ENCODE measurements at places on chromosomes 3 and 15.

GRCh38 chr3:32865383-32865782 lies 47.6 kb downstream of the TRIM71 start:
- no peak for DNase-seq

- no peak for DNase-seq
These were observed 175.0 kb downstream of the C3orf38 start for GRCh38 chr3:88324788-88325187.

DNA sequence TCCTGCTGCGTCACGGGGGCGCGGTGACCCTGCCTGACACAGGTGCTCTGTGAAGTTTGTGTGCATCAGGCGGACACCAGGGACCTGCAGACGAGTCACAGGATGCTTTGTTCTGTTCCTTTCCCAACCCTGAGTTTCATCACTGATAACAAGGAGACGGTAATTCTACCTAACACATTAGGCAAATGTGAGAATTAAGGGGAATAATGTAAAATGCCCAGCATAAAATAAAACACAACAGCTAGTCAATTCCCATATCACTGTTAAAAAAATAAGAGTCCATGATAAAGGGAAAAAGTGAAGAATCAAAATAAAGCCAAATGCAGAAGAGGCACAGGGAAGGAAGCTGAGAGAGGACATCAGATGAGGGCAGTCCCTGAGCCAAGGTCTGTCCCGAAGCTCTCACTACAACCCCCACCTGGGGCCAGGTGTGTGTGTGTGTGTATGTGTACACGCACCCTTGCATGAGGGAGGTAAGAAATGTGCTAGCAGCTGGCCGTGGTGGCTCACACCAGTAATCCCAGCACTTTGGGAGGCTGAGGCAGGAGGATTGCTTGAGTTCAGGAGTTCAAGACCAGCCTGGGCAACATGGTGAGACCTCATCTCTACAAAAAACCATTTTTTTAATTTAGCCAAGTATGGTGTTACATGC lies 27.5 kb downstream of the PLA2G4D start:
- DNase-seq = no peak

DNA sequence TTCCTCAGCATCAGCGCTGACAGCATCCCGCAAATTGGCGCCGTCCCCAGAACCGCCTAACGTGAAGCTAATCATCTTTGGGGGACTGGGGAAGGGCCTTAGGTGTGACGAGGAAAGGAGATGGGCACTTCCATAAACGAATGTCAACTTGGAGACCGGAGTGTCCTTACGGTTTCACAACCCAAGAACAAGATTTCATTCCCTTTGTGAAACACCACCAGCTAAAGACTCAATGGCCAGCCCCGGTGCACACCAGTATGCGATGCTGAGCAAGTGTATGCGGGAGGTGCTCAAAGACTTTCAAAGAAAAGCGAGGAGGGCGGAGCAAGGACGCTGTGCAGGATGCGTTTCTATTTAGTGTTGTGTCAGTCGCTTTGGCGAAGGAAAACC lies 759 bp upstream of the TTBK2 start:
- DNase-seq = peak; percentile 36

DNA sequence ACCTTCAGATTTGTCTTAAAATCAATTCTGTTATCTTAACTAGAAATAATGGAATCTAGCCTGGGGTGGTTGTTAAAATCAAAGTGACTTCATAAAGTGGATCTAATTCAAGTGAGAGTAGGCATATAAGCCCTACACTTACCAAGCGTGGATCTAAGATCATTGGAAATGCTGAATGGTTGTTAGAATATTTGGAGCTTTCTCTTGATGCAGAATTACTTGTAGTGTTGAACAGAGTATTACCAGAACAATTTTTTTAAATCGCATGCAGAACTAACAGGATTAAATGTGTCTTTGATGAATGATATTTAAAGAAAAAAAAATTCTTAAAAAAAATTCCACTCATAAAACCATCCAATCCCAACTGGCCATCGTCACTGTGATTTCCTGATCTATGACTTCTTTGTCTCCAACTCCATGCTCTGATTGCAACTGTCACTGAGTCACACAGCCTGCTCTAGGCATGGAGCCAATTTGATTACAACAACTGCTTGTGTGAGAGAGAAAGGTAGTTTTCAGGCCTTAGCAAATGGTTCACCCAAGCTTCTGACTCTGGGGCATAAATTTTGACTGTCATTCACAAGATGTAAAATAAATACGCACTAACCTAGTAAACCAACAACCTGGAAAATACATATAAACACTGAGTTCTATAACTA lies 25.9 kb upstream of the SPRED1 start:
- DNase-seq = no peak

- no peak for DNase-seq
These were observed 76.8 kb downstream of the CPNE4 start for GRCh38 chr3:131957980-131958379.

DNA sequence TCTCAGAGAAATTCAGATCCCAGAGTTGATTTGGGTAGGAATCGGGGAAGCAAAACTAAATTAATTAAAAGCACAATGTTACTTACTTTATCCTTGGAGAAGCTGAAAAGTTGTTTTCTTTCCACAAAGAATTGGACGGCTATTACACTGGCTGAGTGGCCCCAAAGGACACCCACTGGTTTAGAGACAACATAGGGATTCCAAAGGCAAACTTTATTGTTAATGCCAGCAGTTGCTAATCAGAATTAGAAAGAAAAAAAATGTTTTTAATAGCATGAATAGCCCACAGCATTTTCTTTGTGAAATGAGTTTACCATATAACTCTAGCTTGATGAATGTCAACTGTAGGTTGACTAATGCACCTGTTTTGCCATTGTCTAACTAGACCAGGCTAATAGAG lies 51.7 kb downstream of the WDR49 start:
- no peak for DNase-seq

GRCh38 chr3:12553921-12554391 lies 2.9 kb upstream of the MKRN2 start:
- no peak for DNase-seq

DNA sequence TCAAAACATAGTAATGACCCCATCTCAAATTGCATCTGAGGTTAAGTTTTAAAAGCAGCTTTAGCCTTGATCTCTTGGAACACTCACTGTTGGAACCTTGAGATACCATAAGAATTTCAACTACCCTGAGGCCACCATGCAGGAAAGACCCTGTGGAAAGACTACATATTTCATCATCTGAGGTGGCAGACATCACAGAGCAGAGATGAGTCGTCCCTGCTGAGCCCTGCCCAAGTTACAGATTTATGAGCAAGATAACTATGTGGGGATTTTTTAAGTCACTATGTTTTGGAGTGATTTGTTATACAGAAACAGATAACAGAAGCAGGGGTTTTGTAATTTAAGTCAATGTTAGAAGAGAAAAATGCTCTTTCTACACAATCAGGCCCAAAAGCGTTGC lies 168.4 kb downstream of the STAC start:
- DNase-seq = no peak

DNA sequence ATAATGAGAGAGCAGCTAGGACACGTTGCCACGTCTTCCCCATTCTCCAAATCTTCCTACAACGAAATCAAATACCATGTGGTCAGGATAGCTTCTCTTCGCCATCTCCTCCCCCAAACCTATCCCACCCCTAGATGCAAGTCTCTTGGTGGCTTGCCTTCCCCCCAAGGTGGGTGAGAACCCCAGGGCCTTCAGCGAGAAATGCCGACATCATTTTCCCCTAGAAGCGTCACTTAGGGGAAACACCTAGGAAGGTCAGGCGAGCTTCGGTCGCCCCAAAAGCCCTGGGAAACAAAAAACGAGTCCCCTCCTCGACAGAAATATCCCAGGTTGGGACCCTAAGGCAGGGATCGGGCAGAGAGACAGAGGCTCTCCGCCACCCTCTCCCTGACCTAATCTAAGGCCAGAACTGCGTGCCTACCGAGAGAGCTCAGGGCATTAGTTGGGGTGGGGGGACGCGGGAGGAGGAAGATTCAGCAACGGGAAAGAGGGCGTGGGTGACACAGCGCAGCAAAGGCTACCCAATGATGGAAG lies 502 bp downstream of the DPH3 start:
- no peak for DNase-seq

DNA sequence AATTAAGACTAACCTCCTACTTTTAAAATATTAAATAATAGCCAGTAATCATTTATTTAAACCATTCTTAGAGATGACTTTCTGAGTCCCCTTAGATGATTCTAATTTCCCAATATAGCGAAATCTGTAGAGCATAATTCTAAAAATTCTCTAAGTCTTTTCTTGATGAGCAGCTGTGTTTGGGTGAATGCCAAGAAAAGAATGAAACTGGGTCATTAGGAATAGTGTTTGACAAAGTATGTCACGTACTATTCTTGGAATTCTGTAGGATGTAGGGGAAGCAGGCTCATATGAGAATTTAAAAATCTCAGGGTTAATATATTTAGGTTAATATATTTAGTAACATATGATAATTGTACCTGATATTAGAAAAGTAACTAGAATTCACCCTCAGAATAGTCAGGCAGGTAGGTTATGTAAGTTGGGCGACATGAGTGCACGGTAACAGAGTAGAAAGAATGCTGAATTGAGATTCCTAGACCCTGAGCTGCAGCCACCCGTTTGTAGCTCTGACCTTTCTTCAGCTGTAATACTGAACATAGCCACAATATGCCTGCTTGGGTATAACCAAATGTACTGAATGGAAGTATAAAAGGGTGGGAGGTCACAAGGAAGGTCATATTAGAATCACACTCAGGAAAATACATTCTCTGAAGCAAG lies 524.3 kb downstream of the UNC13C start:
- no peak for DNase-seq

GRCh38 chr15:42498212-42499068 lies 3.0 kb downstream of the SNAP23 start:
- no peak for DNase-seq

DNA sequence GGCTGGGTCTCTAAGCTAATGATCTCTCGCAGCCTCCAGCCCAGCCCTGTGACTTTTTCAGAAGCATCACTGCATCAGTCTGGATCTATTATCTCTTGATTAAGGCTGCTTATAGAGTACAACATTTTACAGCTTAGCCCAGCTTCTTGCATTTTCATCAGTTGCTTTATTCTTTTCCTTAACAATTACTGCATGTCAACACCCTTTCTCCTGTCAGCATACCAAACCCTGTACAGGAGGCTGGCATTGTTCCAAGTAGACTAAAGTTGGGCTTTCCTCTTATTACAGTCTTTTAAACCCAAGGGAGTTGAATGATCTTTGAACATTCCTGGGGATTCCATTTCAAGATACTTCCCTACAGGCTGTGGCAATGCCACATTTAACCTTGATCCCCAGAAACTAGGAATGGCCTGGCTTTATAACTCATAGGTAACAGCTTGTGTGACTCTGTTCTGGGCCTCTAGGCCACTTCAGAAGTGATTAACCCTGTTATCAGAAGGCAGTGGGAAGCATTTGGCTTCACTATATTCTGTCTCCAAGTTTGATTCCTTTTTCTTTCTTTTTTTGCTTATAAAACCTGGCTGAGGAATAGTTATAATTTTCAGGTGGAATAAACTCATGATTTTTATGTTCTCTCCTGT lies 182.9 kb downstream of the KCNMB2 start:
- no peak for DNase-seq

DNA sequence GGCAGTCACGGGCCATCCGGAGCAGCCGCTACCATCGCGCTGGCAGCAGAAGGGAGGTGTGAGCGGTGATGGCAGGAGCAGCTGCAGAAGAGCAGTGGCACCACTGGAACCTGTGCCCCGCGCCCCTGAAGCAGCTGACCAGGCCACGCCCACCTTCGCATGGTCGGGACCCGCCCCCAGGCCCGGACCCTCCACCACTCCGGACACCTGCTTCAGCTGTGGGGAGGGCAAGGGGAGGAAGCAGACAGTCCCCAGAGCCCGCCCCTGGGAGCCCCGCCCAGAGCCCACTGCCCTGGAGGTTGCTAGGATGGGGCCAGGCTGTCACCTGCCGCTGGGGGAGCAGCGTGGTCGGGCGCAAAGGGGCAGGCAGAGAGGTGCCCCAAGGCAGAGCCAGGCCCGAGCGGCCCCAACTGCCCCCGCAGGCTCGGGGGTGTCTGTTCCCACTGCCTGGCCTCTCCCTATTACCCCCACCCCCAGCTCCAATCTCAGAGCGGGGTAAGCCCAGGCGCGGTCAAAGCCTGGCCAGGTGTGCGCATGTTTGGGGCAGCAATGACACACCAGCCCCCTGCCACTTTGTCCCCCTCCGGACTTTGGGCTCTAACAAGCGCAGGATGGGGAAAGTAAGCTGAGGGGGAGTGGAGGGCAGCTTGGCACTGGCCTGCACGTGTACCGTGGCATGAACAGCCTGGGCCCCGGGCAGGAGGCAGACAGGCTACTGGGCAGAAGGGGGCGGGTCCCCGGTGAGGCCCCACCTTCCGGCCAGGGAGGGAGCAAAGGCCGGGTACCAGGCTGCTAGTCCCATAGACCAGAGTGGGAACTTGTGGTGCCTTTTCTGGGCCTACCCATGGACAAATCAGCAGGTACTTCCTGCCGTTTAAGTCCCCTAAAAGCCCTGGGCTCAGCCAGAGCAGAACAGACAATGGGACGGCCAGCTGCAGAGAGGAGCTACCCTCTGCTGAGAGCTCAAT lies 8.7 kb downstream of the SPCS1 start:
- no peak for DNase-seq

- DNase-seq = no peak
These were observed 433.3 kb downstream of the FOXP1 start for GRCh38 chr3:71149959-71150954.

DNA sequence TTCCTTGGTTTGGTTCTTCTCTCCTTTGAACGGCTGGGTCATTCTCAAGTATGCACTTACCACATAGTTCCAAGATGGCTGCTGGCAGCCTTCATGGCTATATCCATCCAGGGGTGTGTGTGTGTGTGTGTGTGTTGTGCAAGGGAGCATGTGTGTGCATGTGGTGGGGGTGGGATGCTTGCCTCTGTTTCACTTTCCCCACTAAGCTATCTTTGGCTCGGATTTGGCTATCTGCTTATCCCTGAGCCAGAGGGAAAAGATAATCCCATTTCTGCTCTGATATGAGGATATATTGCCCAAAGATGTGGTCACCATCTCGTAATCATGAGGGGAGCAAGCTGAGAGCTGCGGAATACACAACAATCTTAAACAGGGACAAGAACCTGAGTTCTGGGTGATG lies 26.2 kb downstream of the ANAPC13 start:
- DNase-seq = no peak

DNA sequence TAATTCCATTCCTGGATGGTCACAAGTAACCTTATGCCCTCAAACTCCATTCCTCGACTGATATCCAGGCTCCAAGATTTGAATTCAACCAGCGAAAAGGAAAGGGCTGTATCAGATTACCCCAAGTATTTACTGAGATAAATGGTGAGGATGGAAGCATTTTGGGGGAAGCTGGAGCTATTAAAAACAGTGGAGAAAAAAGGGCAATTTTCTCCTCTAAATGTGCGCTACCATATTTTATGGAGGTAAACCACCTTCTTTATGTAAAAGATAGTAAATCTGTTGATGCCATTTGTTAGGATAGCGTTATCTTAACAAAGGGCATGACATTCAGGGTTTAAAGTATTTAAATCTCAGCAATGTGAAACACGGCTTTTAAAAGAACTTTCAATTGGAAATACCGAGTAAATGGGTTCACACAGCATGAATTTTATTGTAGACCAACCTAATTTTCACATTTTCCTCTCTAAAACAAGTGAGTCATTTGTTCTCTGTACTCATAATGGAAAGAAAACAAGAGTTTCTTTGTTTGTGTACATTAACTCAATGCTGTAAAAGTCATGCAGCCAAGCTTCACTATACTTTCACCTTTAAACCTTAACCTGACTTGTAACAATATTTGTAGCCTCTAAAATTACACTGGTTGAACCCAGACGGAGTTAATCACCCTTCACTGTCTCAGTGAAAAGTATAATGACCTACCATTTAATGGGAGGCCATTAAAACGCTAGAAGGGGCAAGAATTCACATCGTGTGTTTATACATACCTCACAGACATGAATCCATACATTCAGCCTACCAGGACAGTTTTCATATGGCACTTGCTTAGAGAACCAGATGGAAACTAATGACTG lies 773.4 kb downstream of the ROBO1 start:
- no peak for DNase-seq

Data from stimulated activated CD8-positive, alpha-beta memory T cell treated with anti-CD3 and anti-CD28 coated beads, Interleukin-12 subunit alpha, Interleukin-12 subunit beta, amount 100 ng/mL, for 1 hour (primary cell).